ENCODE measurements at places on chromosomes 7 and 10.

- no peak for DNase-seq
These were observed 178.0 kb downstream of the SRPK2 start for GRCh38 chr7:105210721-105211205.

- DNase-seq, result peak; percentile 48
These were observed 6.3 kb upstream of the CLIP2 start for GRCh38 chr7:74282748-74283459.

GRCh38 chr7:115631782-115632181, 398.8 kb downstream of the TFEC start:
- no peak for DNase-seq

DNA sequence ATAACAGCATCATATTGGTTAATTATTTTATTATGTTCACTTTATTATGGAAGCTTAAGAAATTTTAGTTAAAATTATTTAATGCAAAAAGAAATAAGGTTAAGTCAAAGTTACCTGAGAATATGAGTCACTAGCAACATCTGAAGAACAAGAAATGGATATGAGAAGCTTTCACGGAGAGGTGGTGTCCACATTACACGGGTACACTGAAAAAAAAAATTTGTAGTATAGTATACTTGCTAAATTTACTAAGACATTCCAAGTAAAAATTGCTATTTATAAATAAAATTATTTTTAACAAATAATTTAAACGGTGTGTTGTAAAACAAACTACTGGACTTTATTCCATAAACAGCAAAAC, 63.9 kb downstream of the DPY19L1 start:
- DNase-seq, result no peak

- DNase-seq, result no peak
These were observed 110.6 kb downstream of the KCNMA1 start for GRCh38 chr10:77526868-77527617.

DNA sequence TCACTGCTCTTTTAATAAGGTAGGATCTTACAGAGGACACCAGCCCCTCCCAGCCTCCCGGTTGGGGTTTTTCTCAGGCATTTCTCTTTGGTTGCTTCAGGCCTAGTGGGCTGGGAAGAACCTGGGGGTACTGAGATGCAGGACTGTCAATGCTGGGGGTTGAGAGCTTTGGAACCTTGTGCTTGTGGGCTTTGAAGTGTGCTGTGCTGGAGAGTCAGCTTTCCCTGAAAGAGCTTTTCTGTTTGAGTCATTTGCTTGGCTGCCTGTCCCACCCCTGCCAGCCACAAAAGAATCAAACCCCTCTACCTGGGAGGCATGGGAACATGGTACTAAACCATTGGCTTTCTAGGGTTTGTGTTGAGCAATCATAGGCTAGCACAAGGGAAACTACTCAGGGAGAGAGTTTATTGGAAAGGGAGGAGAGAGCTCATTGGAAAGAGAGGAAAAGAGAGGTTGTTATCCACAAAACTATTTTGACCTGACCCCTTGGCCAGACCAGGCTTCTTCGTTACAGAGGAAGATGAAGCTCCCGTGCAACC, 1.4 kb downstream of the SCD start:
- no peak for DNase-seq

- no peak for DNase-seq
These were observed 68.0 kb upstream of the PPP1R3C start for GRCh38 chr10:91700788-91701444.

- DNase-seq, result no peak
These were observed 73.8 kb downstream of the OSBPL3 start for GRCh38 chr7:24905996-24906770.

- DNase-seq, result no peak
These were observed 22.2 kb downstream of the CDNF start for GRCh38 chr10:14815681-14816080.

DNA sequence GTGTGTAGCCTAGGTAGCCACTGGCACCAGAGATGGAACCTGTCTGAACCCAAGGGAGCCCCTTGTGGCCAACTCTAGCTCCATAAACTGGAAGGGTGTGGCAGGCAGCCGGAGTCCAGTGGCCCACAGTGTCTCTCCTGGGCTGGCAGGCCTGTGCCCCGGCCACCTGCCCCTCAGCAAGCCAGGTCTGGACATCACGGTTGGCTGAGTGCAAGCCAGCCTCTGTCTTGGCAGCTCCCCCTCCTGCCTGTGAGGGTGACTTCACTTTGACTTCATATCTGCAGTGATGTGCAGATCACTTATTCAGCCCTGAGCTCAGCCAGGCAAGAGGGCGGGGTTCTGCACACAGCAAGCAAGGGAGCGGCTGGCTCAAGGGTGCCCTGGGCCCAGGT, 1.3 kb upstream of the RET start:
- no peak for DNase-seq

DNA sequence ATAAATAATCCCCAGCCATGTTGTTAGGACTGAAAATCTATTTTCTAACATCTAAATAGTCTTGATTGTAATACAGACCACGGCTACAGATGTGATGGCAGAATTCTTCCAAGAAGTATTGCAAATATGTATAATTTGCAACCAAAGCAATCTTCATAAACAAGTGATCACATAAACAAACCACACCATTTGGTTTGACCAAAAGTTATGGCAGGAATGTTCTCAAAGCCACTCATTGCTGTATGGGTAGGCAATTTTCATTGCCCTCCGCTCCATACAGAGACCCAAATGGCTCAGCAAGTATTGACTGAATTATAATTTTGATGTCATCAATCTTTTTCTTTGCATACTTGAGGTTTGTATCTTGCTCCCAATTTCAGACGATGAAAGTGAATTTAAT, 19.0 kb upstream of the RHOBTB1 start:
- DNase-seq, result no peak
